ENCODE measurements at places on chromosomes 6 and 20.
A peak's percentile ranks its signal among the peaks of the same experiment; 100 is the strongest.

- DNase-seq = no peak
These were observed 527.0 kb downstream of the CDH26 start for GRCh38 chr20:60485012-60485760.

DNA sequence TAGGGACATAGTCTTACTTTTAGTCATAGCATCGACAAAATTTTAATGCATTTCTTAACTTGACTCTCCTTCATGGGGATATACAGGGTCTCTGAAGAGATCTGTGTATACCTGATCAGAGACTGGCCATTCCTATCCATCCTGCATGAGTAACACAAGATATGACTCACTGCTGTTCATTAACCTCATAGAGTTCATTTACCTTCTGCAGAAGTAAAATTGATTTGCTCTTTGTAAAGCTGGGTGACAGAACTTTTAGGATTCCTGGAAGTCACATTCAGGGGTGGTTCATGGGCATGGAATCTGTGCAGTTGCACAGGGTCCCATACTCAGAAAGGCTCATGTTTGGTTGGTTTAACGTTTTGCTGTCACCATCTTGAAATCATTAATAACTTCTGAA, 53.2 kb downstream of the PDE7B start:
- DNase-seq = no peak

GRCh38 chr6:138681627-138682026, 91.9 kb upstream of the CCDC28A start:
- no peak for DNase-seq

DNA sequence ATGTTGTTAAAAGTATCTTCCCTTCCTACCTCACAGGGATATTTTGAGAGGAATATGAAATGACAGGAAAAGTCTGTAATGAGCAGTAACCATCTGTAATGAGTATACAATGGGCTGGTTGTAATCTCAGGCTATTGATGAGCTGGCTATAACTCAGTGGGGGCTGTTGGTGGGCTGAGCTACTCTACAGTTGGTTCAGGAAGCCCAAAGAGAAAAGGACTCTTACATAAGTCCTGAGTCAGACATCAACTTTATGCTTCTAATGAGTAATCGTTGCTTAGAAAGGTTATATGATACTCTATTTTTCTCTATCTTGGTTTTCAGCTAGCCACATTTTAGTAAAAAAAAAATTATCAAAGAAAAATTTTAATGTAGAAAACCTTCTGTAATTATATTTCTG, 26.4 kb downstream of the ZNF391 start:
- no peak for DNase-seq

- DNase-seq = no peak
These were observed 5.4 kb downstream of the PTPN1 start for GRCh38 chr20:50515471-50516106.

DNA sequence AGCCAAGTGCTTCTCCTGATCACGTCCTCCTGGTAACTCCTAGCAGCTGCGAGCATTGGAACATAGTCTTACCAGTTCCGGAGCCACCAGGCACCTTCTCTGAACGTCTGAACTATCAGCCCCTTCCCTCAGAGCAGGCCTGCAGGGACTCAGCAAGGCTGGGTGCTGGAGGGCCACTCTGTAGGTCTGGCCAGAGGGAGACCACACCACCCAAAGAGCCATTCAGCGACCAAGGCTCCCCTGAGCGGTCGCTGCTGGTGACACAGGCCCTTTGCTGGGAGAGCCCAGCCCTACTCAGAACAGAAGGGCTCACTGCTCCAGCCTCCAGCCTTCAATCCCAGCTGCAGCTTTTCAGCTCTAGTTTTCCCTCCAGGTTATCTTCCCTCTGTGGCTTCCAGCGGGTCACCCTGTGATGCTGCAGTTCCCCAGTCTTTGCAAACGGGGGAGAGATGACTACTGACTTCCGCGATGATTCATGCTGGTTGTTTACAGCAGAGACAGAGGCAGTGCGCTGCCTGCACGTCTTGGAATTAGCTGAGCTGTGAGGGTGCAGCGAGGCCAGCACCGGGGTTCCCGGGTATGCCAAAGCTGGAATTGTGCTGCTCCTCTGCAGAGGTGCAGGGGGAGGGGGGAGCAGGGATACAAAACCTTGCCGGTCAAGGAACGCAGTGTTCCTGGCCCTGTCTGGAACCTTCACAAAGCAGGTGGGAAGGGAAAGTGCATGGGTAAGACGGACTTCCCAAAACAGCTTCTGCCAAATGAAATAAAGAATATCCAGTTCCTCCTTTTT, 161.4 kb downstream of the LY86 start:
- no peak for DNase-seq

DNA sequence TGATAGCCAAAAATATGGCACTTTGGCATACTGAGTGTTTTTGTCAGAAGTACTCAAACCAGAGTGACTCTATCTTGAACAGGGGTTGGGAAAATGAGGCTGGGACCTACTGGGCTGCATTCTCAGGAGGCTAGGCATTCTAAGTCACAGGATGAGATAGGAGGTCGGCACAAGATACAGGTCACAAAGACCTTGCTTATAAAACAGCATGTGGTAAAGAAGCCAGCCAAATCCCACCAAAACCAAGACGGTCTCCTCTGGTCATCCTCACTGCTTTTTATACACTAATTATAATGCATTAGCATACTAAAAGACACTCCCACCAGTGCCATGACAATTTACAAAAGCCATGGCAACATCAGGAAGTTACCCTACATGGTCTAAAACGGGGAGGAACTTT, 985.1 kb downstream of the HACE1 start:
- DNase-seq = no peak

DNA sequence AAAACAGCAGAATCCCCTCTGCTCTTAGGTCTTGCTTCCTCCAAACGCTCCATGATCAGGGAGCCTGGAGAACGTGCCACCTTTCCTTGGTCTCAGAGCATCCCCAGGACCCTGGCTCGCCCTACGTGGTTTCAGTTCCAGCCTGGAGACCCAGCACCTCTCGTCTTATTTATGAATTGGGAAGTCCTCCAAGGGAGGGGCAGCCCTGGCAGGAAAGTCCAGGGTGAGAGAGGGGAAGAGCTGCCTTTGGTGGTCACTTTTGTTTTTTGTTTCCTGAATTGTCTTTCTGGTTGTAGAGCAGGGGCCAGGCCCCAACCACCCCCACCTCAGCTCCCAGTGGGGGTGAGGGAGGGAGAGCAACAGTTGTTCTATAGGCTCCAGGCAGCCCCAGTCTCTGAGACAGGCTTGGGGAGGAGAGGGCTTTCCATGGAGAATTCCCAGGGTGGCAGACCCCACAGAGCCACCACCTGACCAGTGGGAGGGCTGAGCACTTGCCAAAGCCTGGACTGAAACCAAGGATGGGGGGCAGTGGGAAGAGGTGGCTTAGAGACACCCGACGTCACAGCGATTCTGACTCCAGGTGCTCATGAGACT, 88.8 kb downstream of the PRND start:
- DNase-seq = no peak

- peak; percentile 9 for DNase-seq
These were observed 24.6 kb upstream of the ID4 start for GRCh38 chr6:19812512-19813119.

GRCh38 chr6:33980176-33981175, 165.4 kb downstream of the GRM4 start:
- no peak for DNase-seq

DNA sequence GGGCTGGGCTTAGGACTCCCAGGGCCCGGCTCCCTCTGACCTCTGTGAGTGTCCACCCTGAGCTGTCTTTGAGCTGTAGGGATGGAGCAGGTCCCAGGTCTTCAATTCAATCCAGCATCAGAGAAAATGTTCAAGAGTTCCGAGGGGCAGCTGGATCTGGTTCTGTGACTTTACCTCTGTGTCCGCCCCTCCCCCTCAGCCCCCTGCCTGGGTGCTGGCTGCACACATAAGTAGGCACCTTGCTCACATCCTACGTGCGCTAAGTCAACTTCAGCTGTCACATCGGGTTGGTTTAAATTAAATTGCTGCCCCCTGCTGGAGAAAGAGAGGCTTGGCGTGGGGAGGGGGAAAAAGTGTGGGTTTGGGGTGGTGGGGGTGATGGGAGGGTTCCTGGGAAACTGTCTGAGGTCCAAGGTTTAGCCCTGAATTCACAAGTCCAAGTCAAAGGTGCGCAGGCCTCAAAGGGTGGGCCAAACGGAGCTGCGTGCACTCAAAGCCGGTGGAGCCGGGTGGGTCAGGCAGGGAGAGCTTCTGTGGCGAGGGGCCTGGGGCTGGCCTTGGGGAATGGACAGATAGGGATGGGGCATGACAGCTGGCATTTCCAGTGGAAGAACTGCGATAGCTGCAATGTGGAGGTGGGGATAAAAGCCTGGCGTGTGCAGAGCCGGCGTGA, 3.0 kb downstream of the WFDC5 start:
- DNase-seq = no peak

DNA sequence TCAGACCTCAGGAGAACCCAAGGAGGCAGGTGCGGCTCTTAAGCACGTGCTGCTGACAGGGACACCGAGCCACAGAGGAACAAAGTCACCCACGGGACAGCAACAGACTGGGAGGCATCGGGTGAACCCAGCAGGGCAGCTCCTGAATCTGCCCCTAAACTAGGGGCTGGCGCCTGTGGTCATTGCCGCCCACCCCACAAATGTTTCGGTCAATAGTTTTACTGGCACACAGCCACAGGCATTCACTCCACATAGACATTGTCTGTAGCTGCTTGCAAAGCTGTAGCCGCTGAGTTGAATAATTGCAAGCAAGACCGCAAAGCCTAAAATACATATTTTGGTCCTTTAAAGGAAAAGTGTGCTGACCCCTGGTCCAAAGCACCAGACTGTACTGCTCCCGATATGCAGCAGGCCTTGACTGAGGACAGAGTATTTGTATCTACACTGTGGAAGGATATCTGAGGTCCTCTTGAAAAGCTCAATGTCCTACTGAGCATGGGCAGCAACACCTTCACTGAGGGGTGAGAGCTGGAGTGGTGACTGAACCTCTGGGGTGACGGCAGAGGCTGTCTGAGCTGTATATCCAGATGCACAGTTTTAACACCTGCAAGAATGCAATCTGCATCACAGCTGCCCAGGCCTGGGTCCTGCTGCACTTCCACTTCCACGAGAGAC, 310.3 kb downstream of the THBS2 start:
- DNase-seq = no peak

DNA sequence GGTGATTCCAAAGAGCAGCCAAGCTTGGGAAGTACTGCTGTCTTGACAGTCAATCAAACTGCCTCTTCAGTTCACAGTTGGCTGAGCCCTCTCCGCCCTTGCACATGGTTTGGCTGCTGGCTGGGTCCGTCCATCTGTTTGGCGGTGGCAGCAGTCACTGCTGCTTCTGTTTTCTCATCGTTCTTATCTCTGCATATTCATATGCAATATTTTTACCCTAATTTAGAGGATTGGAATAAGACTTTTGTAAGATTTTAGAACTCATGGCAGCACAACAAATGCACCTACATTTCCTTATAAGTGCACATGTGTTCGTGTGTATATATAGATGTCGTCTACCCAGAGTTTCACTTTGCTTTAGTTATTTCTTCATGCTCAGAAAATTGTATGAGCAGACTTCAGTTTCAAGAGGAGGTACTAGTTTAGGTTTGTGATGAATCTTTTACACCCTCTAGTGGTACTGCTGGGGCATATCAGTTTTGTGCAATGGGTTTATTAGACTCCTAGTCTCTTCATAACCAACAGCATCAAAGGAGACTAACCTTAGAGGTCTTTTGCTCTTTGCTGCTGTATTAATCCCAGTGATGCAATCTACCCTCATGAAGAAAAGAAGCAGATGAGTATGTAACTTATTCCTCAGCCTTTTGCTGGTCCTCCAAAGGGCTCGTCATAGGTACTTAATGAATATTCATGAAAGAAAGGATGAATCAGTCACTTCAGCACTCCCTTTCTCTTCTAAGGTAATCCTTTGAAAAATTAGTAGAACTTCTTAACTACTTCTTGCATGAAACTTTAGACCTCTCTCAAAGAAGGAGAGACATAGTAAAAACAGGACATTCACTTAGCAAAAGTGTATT, 44.3 kb downstream of the KHDC1L start:
- peak; percentile 63 for DNase-seq

DNA sequence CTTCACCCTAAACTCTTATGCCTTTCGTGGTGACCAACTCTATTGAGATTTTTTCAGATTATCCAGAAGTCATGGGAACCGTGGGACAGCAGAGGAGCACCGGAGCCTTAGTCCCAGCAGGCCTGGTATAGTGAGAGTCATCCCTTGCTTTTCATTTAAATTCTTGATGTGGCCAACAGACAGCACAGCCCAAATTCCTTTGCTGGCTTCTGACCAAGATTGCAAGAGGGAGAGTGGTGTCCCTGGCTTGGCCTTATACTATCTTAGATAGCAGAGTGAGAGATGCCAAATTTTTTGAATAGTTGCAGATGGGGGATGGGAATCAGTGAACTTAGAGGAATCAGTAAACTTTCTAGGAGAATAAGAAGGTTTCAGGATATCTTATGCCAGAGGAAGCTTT, 7.8 kb downstream of the STX11 start:
- no peak for DNase-seq

DNA sequence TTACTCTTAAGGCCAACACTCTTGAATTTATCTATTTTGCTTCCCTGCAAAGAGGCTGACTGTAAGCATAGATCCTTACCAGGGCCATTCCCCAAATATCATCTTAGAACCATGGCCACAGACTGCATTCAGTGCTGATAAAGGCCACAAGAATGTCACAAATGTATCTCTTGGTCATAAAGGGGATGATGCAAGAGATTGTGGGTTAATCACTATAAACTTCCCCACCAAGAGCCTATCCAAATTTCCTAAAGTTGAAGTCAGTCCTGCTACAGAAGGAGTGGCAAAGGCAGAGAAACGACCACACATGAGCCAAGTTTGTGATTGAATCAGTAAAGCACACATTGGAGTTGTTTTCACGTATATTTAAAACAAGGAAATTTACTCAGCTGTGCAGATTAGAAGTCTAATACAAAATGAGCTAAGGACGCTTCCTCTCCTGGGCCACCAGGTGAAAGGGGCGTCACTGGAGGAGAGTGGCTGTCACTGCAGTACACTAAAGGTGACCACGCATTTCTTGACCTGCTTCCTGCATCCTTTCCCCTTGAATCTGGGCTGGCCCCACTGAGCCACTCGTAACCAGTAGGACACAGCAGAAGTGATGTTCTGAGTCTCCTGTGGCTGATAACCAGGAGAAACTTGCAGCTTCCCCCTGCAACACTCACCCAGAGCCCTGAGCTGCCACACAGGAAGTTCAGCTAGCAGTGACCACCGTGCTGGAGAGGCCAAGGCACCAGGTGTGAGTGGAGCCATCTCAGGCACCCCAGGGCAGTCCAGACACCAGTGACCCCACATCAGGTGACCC, 181.9 kb downstream of the SYNDIG1 start:
- no peak for DNase-seq

DNA sequence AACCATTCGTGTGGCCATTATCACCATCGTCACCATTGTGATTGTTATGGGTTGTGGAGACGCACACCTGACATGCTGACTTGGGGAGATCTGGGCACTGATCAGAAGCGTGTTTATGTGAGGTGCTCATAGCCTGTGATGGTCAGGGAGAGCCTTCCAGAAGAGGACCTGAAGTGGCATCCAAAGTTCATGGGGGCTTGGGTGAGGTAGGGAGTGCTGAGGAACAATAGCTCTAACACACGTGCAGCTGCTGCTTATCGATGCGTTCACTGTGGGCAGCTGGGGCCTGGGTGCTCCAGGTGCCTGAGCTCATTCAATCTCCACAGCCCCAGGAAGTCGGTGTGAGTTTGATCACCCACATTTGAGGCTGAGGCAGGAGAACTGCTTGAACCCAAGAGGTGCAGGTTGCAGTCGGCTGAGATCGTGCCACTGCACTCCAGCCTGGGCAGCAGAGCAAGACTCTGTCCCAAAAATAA, 227.3 kb downstream of the PREX1 start:
- DNase-seq = peak; percentile 12

All from NCI-H1092 treated with DMSO at 0.1 percent for 48 hours (cell line).